Naive B cell (primary cell): ENCODE measurements at places on chromosomes 12 and 14. TPM values are rescaled to one million over a fixed set of nuclear protein-coding genes. Genes with fewer than 3 reads are reported as not detected.

DNA sequence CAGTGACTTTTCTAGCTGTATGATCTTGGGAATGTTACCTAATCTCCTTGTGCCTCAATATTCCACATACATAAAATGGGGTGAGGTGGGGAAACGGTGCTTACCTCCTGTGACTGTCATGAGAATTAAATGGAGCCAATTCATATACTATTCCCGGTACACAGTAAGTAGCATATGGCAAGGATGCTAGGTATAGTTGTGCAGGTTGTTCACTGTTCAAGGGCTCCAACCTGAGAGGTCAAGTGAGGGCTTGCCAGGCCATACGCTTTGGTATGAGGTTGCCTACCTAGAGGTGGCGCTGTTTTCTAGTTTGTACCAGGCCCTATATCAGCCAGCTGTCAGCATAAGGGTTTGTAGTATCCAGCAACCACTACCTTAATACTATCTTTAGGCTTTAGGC, 3.6 kb upstream of the BATF start:
- H3K4me3 ChIP-seq = no peak overlapping the region
- peaks cover 45% of the 10 kb centered on the region for H3K4me1 ChIP-seq
- no peak for DNase-seq

GRCh38 chr14:26138764-26139445, 458.9 kb downstream of the NOVA1 start:
- no peaks in the 10 kb centered on the region for H3K36me3 ChIP-seq
- no peak for DNase-seq
- no peak overlapping the region for H3K4me3 ChIP-seq
- no peaks in the 10 kb centered on the region for H3K4me1 ChIP-seq
- no peak overlapping the region for H3K27ac ChIP-seq

DNA sequence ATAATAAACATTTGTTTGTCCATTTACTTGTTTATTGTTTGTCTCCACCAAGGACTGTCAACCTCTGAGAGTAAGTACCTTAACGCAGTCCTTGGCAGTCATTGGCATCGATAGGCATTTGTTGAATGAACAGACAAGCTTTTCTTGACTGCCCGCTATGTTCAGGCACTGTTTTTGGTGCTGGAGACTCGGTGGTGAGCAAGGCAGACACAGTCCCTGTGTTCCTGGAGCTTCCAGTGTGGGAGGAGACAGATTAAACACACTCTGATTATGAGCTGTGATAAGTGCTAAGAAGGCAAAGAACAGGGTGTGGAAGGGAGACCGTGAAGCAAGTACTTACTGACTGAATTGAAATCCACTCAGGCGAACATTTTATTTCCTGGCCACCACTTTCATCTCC, 1.2 kb downstream of the ATP6V0A2 start:
- H3K4me1 ChIP-seq = peaks cover 23% of the 10 kb centered on the region
- H3K27me3 ChIP-seq = no peaks in the 10 kb centered on the region
- peak overlapping the region; percentile 94 for H3K4me3 ChIP-seq
- H3K27ac ChIP-seq = peak overlapping the region; percentile 79

GRCh38 chr14:102726191-102726949, 50.9 kb upstream of the TRAF3 start:
- no peaks in the 10 kb centered on the region for H3K27me3 ChIP-seq
- DNase-seq = no peak
- H3K27ac ChIP-seq = no peak overlapping the region

GRCh38 chr12:13211191-13211858, 14.8 kb downstream of the EMP1 start:
- no peak overlapping the region for H3K4me3 ChIP-seq
- no peak for DNase-seq
- no peak overlapping the region for H3K27ac ChIP-seq
- no peaks in the 10 kb centered on the region for H3K36me3 ChIP-seq
- peaks cover 9% of the 10 kb centered on the region for H3K4me1 ChIP-seq

The FOXA1 gene
- polyA plus RNA-seq = not detected

DNA sequence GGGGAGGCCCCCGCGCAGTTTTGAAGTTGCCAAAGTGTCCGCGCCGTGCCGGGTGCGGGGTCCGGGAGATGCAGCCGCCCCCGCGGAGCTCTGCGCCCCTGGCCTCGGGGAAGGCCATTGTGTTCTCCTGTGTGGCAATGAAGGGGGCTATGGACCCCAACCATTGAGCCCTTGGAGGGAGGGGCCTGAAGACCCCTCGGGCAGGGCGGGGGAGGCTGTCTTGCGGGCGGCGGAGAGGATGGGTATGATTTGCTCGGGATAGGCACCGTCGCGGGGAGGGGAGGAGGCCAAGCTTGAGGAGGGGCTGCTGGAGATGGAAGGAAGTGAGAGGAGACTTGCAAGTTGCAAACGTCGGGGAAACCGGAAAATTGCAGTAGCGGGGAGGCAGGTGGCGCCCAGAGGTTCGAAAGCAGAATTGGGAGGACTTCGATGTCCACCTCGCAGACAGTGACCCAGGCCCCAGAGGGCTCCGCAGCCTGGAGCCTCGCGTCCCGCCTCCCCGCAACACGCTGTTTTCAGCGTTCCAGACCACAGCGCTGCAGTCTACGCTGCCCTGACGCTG, 25.4 kb downstream of the BCL11B start:
- H3K27ac ChIP-seq = no peak overlapping the region
- no peaks in the 10 kb centered on the region for H3K36me3 ChIP-seq
- no peak overlapping the region for H3K4me3 ChIP-seq
- DNase-seq = no peak
- H3K27me3 ChIP-seq = peaks cover 81% of the 10 kb centered on the region

DNA sequence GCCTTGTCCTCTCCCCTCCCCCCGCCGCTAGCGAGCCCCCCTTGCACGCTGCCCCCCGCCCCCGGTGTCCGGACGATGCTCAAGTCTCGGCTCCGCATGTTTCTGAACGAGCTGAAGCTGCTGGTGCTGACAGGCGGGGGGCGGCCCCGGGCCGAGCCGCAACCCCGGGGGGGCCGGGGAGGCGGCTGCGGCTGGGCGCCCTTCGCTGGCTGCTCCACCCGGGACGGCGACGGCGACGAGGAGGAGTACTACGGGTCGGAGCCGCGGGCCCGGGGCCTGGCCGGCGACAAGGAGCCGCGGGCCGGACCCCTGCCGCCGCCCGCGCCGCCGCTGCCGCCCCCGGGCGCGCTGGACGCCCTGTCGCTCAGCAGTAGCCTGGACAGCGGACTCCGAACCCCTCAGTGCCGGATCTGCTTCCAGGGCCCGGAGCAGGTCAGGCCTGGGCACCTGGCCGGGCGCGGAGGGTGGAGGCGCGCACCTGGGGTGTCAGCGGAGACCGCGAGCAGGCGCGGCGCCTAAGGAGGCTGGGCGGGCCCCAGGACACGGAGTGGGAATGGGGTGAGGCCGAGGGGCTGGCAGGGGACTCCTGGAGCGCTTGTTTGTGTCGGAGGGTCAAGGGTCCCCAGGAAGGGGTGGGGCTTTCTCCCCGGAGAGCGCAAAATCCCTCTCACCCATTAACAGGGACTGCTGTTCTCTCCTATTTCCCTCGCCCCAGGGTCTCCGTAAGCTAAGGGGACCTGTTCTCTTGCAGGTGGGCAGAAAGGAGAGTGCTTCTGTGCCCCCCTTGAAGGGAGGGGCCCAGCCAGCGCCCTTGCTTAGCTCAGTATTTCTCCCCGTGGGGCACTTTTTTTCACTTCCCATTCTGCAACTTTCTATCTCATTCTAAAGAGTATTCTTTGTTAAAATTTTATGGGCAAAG, 810 bp downstream of the MARCHF9 start:
- H3K4me1 ChIP-seq = peaks cover 63% of the 10 kb centered on the region
- peak overlapping the region; percentile 94 for H3K27ac ChIP-seq
- peak overlapping the region; percentile 85 for H3K4me3 ChIP-seq
- H3K36me3 ChIP-seq = peaks cover 7% of the 10 kb centered on the region
- H3K27me3 ChIP-seq = no peaks in the 10 kb centered on the region

The SYNDIG1L gene
- polyA plus RNA-seq = 0.35 TPM

GRCh38 chr12:46699986-46700385, 125.8 kb downstream of the SLC38A4 start:
- no peak overlapping the region for H3K27ac ChIP-seq
- no peaks in the 10 kb centered on the region for H3K27me3 ChIP-seq
- peaks cover 16% of the 10 kb centered on the region for H3K36me3 ChIP-seq
- H3K4me3 ChIP-seq = no peak overlapping the region
- no peak for DNase-seq

The B4GALNT1 gene
- not detected for polyA plus RNA-seq

The ENDOU gene
- polyA plus RNA-seq = not detected

The HCAR3 gene
- not detected for polyA plus RNA-seq

DNA sequence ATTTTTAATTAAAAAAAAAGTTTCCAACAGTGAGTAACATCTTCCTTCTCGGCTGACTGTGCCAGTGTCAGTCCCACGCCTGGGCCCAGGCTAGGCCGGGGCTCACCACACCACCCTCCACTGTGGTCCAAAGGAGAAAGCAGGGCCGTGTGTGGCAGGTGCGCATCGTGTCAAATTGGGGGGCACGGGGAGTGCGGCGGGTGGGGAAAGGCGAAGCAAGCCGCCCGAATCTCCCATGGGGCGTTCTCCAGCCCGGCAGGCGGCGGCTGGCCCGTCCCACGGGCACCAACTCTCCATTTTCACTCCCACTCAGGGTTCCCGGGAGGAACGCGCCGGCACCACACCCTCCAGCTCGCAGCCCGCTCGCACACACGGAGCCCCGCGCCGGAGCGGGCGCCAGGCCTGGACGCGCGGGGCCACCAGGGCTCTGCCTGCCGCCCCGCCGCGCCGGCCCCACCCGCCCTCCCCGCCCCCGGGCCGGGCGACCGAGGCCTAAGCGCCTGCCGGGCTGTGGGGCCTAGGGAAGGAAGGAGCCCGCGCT, 604 bp downstream of the EEA1 start:
- peaks cover 38% of the 10 kb centered on the region for H3K4me1 ChIP-seq
- peak overlapping the region; percentile 95 for H3K4me3 ChIP-seq
- H3K27ac ChIP-seq = peak overlapping the region; percentile 95
- DNase-seq = peak; percentile 51

GRCh38 chr12:75944097-75944904, 87.3 kb downstream of the PHLDA1 start:
- no peaks in the 10 kb centered on the region for H3K36me3 ChIP-seq
- peaks cover 3% of the 10 kb centered on the region for H3K4me1 ChIP-seq
- H3K4me3 ChIP-seq = no peak overlapping the region
- H3K27ac ChIP-seq = no peak overlapping the region

The LMO3 gene
- not detected for polyA plus RNA-seq
